ENCODE measurements at places on chromosomes 3 and 15. TPM values are rescaled to one million over a fixed set of nuclear protein-coding genes. Genes with fewer than 3 reads are reported as not detected.
A peak's percentile ranks its signal among the peaks of the same experiment; 100 is the strongest.

DNA sequence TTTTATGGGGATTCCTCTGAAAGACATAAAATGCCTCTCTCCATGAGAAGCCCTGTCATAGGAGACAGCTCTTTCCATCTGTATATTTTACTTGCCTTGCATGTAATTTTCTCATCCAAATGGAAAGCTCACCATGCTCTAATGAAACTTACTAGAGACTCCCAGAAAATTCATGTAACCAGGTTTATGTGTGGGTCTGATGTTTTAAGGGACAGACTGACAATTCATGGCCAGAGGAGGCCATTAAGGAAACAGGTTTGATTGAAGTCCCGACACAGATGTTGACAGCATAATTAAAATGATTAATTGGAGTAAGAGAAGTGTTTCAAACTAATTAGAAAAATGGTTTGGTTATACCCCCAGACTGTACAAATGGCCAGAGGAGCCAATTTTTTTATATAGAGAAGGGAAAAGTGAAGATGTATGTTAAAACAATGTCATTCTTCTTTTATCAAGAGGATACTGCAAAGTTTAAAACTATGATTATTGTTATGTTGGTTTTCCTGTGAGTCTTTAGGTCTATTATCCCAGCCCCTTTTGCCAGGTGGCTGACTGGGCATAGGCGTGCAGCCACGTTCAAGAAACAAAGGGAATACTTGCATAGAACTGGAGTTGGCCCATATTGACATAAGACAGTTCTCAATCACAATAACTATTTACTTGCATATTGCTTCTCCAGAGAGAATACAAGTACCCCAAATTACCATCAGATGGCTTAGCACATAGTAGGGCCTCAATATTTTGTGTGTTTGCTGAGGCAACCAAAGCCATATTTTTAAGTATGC is 64.8 kb downstream of the RBMS3 start:
- DNase-seq = no peak

- DNase-seq = no peak
Measured at GRCh38 chr3:153158961-153159735, 2.9 kb upstream of the RAP2B start.

GRCh38 chr3:37475435-37475834 is 301.1 kb upstream of the LRRFIP2 start:
- no peak for DNase-seq

DNA sequence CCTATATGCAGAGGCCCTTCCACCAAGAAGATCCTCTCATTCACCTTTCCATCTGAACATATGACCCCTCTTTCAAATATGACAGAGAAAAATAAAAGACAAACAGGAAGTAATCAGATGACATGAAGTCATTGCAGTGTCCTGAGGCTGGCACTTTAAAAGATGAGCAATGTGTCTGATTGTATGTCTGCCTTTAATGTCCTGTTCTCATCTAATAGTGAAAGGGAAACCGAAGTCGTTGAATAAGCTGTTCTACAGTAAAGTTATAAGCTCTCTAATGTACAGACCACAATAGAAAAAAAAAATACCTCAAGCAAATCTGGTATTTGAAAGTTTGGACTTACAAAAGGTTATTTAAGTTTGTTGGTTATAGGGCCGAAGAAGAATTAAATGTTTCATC is 243.0 kb downstream of the CLSTN2 start:
- no peak for DNase-seq

- DNase-seq = no peak
Measured at GRCh38 chr15:35546511-35547381, 781 bp upstream of the DPH6 start.

DNA sequence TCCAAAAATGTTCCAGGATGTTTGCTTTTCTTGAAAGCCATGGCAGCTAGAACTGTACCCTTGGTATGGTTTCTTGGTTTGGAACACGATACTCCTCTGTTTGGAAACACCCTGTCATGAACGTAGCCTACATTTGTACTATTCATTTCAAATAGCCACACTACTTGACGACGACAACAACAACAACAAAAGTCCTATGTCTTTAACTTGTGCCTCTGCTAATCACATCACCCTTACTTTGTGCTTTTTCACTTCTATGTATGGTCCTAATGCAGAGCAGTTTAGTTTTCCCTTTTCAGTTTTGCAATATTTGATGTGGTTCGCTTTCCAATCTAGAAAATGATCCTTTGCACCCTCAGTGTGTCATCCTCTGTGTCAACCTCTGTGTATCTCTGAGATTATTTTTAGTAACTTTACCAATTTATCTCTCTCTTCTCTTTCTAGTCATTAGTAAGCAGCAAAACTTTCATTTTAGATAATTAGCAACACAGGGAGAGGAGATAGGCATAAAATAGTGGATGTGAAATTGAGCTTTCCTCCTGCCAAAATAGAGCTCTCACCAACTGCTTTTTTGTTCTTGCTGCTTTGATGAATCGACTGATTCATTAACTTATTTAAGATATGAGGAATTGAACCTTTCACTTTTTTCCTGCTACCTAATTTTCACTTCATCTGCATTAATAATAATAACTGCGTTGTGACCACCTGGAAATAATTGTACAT is 44.1 kb upstream of the TP63 start:
- DNase-seq = no peak

GRCh38 chr3:48276911-48277641 is 36.2 kb downstream of the ZNF589 start:
- no peak for DNase-seq

DNA sequence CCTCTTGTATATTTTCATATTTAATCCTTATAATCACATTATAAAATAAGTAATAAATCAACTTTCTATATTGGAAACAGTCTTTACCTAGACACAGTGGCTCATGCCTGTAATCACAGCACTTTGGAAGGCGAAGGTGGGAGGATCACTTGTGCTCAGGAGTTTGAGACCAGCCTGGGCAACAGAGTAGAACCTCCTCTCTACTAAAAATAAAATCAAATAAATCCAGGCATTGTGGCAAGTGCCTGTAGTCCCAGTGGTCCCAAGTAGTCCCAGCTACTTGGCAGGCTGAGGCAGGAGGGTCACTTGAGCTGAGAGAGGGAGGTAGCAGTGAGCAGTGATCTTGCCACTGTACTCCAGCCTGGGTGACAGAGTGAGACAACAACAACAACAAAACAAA is 975.1 kb downstream of the ROBO1 start:
- DNase-seq = no peak

- DNase-seq = no peak
Measured at GRCh38 chr3:40339871-40340270, 30.4 kb downstream of the EIF1B start.

- no peak for DNase-seq
Measured at GRCh38 chr3:54033761-54034160, 88.6 kb upstream of the CACNA2D3 start.

- DNase-seq = no peak
Measured at GRCh38 chr15:60681353-60681752, 202.4 kb upstream of the ICE2 start.

DNA sequence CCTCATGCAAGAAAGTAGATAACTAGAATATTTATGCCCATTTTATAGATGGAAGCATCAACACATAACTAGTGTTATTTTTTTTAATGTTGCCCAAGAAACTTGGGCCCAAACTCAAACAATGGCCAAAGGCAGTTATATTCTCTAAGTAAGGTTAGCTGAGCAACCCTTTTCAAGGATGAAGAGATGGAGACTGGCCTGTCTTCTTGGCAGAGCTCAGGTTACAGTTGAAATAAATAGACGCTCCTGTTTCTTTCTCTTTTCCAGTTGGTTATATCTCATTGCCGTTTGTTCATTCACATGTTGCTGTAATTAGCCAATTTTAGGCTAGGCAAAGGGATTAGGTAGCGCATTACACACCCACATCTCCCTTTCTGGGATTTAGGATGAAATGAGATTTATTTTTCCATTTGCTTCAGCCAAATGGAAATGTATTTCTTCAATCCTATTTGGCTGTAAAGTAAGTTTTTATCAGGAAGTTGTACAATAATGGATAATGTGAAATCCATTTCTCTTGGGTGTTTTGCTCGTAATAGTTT is 93.2 kb downstream of the CMSS1 start:
- no peak for DNase-seq

- DNase-seq = no peak
Measured at GRCh38 chr3:132456136-132456535, 38.8 kb downstream of the DNAJC13 start.

GRCh38 chr3:93981649-93982048 is 1.7 kb downstream of the ARL13B start:
- no peak for DNase-seq

DNA sequence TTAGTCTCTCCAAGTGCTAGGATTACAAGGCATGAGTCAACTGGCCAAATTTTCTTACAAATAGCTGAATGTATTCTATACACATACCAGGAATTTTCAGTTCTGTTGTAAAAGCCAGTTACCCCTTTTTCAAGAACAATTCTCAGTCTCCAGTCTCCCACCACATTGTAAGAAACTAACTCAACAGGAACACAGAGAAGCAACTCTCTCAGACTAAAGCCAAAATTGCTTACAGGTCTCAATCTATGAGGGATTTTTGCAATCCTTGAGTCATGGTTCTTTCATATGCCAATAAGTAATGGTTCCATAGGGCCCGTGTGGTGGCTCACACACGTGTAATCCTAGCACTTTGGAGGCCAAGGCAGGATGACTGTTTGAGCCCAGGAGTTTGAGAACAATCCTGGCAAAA is 8.5 kb downstream of the IP6K2 start:
- DNase-seq = peak; percentile 47

DNA sequence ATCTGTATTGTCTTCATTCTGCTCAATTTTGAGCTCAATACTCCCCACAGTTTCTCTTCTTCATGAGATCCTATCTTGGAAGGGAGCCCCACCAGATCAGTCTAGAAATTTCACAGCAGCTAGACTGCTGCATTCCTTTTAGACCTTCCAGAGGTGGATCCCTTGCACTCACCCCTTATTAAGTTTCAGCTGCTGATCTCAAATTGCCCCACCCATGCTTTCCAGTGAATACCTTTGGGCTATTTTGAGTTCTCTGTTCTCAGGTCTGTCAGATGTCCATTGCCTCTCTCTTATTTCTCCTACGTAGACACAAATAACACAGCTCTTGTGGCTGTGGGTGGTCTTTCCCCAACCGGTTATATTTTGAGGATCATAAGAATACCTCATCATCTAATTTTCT is 60.8 kb downstream of the GPR156 start:
- DNase-seq = no peak

DNA sequence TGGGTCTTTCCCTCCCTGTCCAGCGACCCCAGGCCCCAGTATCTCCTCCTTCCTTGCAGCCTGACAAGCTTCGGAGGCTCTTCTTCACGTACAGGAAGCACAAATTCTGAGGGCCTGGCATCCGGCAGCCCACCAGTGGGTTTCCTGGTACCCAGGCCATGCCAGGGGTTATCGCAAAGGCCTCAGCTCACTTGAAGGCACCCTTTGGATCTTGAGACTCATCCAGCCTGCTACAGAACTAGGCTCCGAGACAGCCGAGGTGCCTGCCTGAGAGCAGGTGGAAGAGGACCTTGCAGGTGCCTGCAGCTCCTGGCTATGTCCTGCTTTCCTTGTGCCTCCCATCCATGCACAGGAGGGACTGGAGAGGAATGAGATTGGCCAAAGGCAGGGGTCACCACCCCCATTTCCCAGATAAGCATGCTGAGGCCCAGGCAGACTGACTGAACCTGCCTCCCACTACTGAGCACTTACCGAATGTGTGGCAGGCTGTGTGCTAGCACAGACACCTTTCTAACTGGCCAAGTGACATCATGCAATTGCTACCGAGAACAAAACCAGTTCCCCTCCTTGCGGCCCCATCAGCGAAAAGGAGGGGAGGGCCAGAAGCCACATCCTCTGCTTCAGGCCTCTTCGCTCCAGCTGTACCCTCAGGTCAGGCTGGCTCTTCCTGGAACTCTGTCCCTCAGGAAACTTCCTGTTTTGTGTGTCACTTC is 11.2 kb downstream of the SH2D7 start:
- no peak for DNase-seq

DNA sequence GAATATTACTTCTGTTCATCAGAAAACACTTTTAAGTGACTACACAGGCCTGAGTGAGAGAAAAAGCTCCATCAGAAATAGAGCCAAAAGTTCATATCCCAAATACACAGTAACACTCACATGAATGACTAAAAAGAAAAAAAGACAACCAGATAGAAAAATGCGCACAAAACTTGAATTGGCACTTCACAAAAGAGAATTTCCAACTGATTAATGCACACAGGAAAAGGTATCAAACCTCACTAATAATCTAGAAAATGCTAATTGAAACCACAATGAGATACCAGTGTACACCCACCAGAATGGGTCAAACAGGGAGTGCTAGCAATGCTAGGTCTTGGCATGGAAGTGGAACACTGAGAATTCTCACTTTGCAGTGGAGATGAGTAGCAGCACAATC is 78.6 kb downstream of the HERC2 start:
- no peak for DNase-seq

DNA sequence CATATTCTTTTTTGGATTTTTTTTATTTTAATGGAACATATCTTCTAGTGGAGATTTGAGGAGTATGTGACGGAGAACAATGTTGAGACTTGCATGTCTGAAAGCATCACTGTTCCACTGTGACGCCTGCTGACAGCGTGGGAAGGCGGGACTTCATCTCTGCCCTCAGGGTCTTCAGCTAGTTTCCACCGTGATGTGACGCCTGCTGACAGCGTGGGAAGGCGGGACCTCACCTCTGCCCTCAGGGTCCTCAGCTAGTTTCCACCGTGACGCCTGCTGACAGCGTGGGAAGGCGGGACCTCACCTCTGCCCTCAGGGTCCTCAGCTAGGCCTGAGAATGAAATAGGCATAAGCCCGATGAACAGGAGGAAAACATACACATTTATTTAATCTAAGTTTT is 70.7 kb downstream of the LMLN start:
- no peak for DNase-seq

DNA sequence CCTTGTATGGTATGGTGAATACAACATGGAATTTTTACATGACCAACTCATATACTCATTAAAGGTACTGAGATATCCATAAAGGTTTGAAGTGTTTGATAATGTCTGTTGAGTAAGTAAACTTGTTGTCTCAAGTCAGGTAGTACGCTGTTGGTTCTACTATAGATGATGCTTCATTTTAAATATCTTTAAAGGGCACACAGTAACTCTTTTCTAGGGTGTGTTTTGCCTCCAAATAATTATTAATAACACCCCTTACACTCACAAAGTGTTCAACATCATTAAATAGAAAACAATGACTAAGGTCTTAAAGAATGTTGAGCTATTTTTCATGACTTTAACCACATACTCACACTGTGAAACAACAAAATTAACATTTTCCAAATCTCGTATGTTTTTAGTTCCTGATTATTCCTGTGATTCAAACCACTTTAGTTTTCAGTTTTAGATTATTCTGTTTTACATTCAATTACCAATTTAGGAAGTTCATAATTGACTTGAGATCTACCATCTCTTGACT is 220.0 kb upstream of the NANOGP8 start:
- peak; percentile 18 for DNase-seq

DCLK3 gene
- not detected for total RNA-seq

ZKSCAN7 gene
- total RNA-seq = 7.4 TPM

GABRB3 gene
- not detected for total RNA-seq

COL6A5 gene
- under 0.01 TPM for total RNA-seq

CLDN18 gene
- total RNA-seq = not detected

GBE1 gene
- total RNA-seq = 145 TPM

Data from LHCN-M2 (cell line).